ENCODE measurements at places on chromosomes 3 and 15. TPM values are rescaled to one million over a fixed set of nuclear protein-coding genes. Genes with fewer than 3 reads are reported as not detected.

The ABHD17C gene
- 5.3 TPM for total RNA-seq

The LRRC15 gene
- not detected for total RNA-seq

GRCh38 chr3:148372206-148372875 is 325.4 kb upstream of the AGTR1 start:
- DNase-seq, result no peak

DNA sequence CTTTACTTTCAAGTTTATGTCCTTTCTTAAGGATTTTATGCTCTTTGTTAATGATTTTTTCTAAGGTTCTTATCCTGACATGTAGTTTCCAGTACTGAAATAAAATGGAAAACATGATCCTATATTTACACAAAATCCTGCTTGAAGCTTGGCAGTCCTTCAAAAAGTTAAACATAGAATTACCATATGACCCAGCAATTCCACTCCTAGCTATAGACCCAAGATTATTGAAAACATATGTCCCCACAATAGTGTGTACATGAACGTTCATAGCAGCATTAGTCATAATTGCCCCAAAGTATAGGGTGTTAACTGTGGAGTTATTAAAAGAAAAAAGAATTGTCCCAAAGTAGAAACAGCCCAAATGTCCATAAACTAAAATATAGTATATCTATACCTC is 33.2 kb downstream of the ITGB5 start:
- DNase-seq, result no peak

DNA sequence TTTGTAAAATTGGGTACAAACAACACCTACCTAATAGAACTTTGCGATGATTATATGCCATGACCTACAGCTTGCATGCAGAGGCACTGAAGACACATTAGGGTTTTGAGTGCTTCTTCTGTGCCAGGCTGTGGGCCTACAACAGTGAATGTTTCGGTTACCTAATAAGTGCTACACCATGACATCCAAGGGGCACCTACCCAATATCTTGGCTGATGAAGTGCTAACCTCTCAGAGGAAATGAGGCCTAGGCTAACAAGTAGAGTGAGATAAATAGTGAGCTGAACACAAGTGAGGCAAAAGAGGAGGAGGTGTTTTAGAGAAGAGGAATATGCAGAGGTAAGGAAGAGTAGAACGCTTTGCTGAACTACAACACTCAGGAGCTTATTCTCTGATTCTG is 12.2 kb upstream of the RASGRP1 start:
- no peak for DNase-seq

- no peak for DNase-seq
Measured at GRCh38 chr3:129783470-129783869, 110.0 kb downstream of the TMCC1 start.

Data from activated CD4-positive, alpha-beta T cell treated with anti-CD3 and anti-CD28 coated beads, Interleukin-2, amount 10 ng/mL, durations not matched to agents 24 days and 14 days (primary cell).